ENCODE measurements at places on chromosomes 16 and 17.
A peak's percentile ranks its signal among the peaks of the same experiment; 100 is the strongest.

DNA sequence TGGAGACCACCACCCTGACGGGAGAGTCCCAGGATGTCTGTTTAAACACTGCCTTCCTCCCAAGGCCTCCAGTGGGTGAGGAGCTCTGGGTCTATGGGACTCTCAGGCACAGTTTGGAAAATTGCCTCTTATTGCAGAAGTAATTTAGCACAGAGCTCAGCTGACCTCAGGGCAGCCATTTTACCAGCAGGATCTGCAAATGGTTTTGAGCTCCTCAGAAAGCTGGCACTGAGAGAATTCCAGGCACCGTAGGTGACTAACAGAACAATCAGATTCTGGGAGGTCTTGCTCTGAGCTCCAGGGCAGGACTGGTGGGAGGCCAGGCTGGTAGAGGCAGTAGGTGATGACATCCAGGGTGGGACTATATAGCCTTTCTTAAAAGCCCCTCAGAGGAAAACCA, 17.3 kb upstream of the C16orf74 start:
- H3K4me1 ChIP-seq: no peaks in the 10 kb centered on the region
- H3K36me3 ChIP-seq: no peaks in the 10 kb centered on the region
- DNase-seq: no peak
- H3K27ac ChIP-seq: no peak overlapping the region
- no peak overlapping the region for H3K4me3 ChIP-seq
- H3K27me3 ChIP-seq: no peaks in the 10 kb centered on the region

- H3K36me3 ChIP-seq: no peaks in the 10 kb centered on the region
- peak; percentile 38 for DNase-seq
- H3K27ac ChIP-seq: no peak overlapping the region
- no peaks in the 10 kb centered on the region for H3K27me3 ChIP-seq
Observed at GRCh38 chr17:12388226-12388625, 277.5 kb upstream of the MYOCD start.

DNA sequence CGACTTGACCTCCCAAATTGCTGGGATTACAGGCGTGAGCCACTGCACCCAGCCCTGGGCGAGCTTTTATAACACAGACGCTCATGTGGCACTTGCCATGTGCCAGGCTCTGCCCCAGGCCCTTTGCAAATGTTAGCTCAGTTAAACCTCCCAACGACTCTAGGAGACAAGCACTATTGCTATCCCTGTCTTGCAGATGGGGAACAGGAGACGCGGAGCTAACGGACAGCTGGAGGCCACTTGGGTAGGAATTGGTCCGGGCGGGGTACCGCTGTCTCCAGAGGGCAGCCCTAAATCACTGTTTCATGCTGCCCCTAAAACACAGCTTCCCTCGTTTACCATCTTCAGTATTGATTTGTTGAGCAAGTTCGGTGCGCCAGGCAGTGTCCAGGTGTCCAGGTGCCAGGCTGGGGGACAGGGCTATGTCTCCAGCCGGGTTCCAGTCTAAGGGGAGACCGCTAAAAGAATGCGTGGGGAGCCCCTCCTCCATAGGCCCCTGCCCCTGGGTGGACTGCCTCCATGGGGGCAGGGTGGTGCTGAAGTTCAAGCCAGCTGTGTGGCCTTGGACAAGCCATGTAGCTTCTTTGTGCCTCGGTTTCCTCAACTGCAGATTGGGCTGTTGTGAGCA, 23.7 kb downstream of the TMEM235 start:
- H3K27ac ChIP-seq: no peak overlapping the region
- H3K4me3 ChIP-seq: no peak overlapping the region
- DNase-seq: no peak
- no peaks in the 10 kb centered on the region for H3K36me3 ChIP-seq
- peaks cover 50% of the 10 kb centered on the region for H3K4me1 ChIP-seq

DNA sequence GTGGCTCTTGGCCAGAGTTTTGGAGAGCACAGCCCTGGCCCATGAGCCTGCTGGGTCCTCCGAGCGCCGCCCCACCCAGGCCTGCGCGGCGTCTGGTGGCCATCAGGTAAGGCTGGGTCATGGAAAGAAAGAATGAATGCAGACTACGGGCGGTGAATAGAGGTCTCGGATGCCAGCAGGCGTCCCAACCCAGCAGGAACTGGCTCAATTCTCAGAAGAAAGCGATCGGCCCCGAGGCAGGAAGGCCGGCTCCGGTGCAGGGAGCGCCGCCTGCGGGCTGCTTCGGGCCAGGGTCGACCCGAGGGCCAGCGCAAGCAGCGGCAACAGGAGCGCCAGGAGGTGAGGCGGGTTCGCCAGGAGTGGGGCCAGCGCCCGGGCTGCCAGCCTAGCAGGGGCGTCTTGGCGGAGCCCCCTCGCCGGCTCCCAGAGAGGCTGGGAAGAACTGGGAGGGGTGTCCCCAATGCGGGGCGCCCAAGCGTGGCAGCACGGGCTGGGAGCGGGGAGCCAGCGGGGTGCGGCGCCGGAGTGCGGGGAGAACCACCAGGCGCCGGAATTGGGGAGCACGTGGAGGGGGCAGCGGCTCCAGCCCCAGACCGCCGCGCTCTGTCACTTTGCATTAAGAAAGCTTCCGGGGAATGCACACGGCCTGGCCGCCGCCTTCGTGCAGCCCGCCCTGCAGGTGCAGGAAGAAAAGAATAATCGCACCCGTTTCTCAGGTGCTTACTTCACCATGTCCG, 7.1 kb upstream of the TMC5 start:
- peak overlapping the region; percentile 83 for H3K27ac ChIP-seq
- peaks cover 30% of the 10 kb centered on the region for H3K4me1 ChIP-seq
- H3K4me3 ChIP-seq: peak overlapping the region; percentile 42
- DNase-seq: peak; percentile 75

DNA sequence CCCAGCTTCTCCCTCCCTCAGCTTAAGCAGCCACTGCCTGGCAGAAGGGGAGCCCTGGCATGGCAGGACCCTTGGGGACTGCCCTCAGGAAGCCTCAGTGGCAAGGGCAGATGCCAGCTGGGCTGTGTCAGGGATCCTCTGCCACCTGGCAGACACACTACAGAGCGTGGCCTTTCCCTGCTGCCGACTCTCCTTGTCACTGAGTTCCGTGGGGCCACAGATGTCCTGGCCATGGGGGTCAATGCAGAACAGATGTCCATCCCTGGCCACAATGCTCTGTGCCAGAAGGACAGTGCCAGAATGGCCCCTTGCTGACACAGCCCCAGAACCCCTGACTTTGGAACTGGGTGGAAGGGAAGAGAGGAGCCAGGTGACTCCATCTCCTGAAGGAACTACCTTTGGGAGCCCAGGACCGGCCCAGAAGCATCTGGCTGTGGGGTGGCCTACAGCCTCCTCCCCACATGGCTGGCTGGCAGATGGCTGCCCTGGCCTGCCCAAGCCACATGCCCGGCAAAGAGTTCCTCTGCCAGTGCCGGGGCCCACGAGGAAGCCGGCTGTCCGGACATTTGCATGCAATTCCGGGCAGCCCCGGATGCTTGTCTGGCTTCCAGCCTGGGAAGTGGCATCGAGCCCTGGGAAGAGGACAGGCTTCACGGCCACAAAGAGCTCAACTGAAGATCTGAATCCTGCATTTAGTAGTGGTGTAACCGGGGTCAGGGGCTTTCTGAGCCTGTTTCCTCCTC, 24.1 kb downstream of the NPTX1 start:
- H3K27me3 ChIP-seq: no peaks in the 10 kb centered on the region
- H3K27ac ChIP-seq: no peak overlapping the region
- no peak for DNase-seq
- peaks cover 44% of the 10 kb centered on the region for H3K4me1 ChIP-seq

DNA sequence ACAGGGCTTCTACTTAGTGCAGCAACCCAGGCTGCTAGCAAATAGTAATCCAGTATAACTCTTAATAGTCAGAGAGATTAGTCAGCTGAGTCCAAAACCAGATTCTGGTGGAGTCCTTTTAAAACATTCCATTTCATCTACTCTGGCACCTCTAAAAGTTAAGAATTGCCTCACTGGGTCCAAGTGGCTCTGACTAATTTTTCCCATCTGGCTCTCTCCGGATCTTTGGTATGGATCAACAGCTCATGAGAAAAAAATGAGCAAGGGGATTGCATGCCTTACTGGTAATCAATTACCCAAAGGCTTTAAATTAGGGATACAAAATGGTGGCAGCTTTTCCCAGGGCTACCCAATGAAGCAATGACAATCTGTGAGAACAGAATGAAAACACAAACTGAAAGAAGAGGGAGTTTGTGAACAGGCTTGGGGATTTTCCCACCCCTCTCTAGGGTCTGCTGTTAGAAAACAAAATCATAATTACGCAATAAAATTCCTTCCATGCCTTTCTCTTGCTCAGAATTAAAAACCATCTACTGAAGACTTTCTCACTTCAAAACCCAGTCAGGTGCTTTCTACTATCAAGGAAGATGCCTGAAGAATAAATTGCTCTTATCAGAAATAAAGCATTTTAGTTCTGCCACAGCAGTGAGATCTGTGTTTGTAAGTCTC, 84.6 kb upstream of the PMFBP1 start:
- no peaks in the 10 kb centered on the region for H3K36me3 ChIP-seq
- no peak overlapping the region for H3K4me3 ChIP-seq
- no peaks in the 10 kb centered on the region for H3K4me1 ChIP-seq
- no peaks in the 10 kb centered on the region for H3K27me3 ChIP-seq
- no peak overlapping the region for H3K27ac ChIP-seq

DNA sequence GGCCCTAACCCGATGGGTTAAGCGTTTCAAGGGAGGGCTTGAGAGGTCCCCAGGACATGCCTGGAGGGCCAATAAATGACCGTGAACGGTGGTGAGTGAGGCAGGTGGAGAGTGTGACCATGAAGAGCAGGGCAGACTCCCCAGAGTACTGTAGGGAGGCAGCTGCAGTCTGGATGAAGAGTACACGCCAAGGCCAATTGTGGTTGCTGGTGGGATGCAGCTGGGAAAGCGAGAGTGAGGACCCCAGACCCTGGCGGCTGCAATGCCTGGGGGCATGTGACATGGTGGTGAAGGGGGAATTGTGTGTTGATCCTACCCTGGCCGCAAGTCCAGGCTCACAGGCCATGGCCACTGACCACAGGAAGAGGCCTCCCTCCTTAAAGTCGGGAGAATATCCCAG, 62.9 kb downstream of the TMEM235 start:
- H3K27ac ChIP-seq: no peak overlapping the region
- H3K4me1 ChIP-seq: peaks cover 4% of the 10 kb centered on the region
- H3K27me3 ChIP-seq: no peaks in the 10 kb centered on the region
- H3K4me3 ChIP-seq: no peak overlapping the region
- H3K36me3 ChIP-seq: no peaks in the 10 kb centered on the region

DNA sequence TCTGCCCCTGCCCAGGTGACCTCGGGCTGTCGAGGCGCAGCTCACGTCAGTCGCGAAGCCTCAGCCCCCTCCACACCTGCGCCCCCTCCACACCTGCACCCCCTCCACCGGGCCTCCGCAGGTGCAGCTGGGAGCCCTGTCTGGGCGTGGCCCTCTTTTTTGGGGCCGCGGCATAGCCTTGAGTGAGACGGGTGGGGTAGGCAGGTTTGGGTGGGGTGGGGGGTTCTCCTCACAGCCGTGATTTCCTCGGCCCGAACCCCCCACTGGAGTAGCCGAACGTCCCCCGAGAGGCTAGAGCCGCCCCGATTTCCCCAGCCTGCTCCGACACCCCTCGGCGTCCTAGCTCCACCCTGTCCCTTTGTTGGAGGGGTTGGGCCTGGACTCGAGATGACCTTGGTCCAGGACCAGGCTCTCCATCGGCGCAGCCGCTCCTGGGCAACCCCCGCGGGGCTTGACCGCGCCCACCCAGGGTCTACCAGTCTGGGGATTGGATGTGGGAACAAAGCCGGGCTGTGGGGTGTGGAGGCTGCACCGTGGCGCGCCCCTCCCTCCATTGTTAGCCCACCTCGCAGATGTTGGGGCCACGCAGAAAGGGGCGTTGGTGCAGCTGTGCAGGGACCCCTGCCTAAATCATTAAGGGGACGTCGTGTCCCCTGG, 626 bp downstream of the TUBB3 start:
- peak overlapping the region; percentile 58 for H3K4me3 ChIP-seq
- peak; percentile 59 for DNase-seq
- peaks cover 47% of the 10 kb centered on the region for H3K4me1 ChIP-seq
- H3K27me3 ChIP-seq: peaks cover 100% of the 10 kb centered on the region
- H3K36me3 ChIP-seq: no peaks in the 10 kb centered on the region

DNA sequence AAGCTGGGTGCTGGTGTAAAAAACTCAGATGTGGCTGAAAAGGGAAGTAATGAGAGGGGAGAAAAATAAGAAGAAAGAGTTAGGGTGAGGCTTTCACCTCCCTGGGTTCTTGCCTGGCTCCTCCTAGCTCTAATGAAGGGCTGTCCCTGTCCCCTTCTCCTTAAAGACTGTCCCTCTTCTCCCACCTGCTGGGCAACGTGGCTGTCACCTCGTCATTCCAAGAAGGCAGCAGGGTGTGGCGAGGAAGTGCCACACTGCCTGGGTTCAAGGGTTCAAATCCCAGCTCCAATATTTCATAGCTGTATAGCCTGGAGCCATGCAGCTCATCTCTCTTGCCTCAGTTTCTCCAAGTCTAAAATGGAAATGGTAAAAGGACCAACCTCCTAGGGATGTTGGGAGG, 122.5 kb upstream of the CACNG5 start:
- H3K27ac ChIP-seq: peak overlapping the region; percentile 63
- H3K36me3 ChIP-seq: no peaks in the 10 kb centered on the region
- H3K4me1 ChIP-seq: peaks cover 27% of the 10 kb centered on the region
- H3K4me3 ChIP-seq: no peak overlapping the region

DNA sequence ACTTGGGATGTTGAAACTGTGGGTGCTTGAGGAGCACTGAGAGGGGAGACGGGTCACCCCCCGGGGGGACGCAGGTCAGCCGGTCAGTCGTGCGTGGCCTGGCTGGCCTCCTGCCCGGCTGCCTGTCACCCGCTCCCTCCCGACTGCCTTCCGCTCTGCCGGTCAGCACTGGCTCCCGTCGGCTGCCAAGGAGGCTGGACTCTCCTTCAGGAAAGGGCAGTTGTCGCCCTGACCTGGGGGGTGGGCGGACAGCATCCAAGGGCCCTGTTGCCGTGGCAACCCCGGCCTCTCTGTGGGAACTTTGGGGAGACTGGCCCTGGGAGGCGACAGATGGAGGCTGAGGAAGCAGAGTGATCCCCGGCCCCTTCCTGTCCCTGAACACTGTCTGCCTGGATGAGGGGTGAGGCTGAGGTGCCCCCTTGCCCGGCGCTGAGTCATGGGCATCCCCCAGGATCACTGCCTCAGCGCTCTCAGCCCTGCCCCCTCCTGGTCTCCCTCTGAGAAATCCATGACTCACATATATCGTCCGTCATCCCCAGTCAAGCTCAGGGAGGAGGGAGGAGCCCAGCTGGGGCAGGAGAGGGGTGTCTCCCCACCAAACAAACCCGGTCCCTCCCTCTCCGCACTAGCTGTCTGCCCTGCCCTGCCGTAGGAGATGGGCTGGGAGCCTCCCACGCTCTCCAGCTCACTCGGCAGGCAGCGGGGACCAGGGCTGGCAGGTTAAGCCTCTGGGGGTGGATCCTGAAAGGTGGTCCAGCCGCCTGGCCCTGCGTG, at the start of gene ADGRG1:
ADGRG1 (plus strand) TSS at position 623 of the 774 bp plus-strand sequence. CDS start 21,658 bp downstream, outside the sequence.
- H3K27ac ChIP-seq: peak within 1 kb of the TSS; percentile 80
- H3K27me3 ChIP-seq: peaks cover 43% of the 10 kb centered on the region
- no peaks in the 10 kb centered on the region for H3K36me3 ChIP-seq
- peak; percentile 72 for DNase-seq
- peak within 1 kb of the TSS; percentile 33 for H3K4me3 ChIP-seq

GRCh38 chr17:4997302-4998026, at the start of the genes INCA1 and KIF1C:
Gene INCA1, minus strand, starts transcription at chr17:4997522. Its CDS starts 3,085 bp downstream, at chr17:4994437.
Gene KIF1C, plus strand, starts transcription at chr17:4997950. Its CDS starts 2,297 bp downstream, at chr17:5000247.
- peak within 1 kb of the TSS; percentile 99 for H3K4me3 ChIP-seq
- peaks cover 20% of the 10 kb centered on the region for H3K36me3 ChIP-seq
- DNase-seq: peak; percentile 97
- H3K27ac ChIP-seq: peak within 1 kb of the TSS; percentile 94
- peaks cover 31% of the 10 kb centered on the region for H3K4me1 ChIP-seq
- no peaks in the 10 kb centered on the region for H3K27me3 ChIP-seq

Measured in stomach (tissue), 19 donors.